CD4-positive, alpha-beta T cell (primary cell): ENCODE measurements at places on chromosomes 2 and 18. TPM values are rescaled to one million over a fixed set of nuclear protein-coding genes. Genes with fewer than 3 reads are reported as not detected.

The CCL20 gene
- 2.2 TPM for total RNA-seq

DNA sequence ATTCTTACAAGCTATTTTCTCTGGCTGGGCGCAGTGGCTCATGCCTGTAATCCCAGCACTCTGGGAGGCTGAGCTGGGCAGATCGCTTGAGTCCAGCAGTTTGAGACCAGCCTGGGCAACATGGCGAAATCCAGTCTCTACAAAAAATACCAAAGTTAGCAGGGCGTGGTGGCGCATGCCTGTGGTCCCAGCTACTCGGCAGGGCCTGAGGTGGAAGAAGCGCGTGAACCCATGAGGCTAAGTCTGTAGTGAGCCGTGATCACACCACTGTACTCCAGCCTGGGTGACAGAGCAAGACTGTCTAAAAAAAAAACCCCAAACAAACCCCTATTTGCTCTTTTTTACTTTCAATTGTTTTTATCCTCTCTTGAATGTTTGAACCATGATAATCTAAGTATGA lies 37.0 kb downstream of the PPP4R1 start:
- no peak for DNase-seq

The FECH gene
- 8.1 TPM for total RNA-seq

DNA sequence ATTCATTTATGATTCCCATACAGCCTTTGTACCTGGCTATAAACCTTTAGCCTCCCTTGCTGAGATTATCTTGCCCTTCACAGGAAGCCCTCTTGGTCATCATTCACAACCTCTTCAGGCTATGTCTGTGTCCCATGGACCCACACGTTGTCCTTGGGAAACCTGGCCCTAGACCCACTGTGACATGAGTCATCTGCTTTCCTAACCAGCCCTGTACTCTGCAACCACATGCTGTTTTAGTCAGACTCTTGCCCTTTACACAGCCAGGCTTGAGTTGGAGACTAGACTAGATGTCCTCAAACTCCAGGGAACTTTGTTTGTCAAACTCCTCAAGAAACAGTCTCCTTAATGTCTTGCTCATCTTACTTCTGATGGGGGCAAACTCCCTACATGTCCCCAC lies 229.3 kb upstream of the ZSWIM2 start:
- no peak for DNase-seq

GRCh38 chr2:98972582-98973167 lies 36.6 kb upstream of the CRACDL start:
- DNase-seq = no peak

DNA sequence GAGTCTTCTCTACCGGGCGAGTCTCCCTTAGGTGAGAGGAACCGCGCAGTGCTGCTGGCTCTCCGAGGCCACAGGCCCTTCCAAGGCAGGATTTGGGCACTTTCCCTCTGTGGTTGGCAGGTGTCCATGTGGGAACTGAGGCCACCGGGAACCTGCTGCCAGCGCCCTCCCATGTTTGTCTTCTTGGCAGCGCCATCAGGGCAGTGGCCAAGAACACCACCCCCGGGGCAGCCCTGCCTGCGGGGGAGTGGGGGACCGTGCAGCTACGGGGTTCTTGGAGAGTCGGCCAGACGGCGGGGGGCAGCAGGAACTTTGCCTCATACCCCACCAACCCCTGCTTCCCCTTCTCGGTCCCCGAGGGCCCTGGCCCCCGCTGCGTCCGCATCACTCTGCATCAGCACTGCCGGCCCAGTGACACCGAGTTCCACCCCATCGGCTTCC lies 10.0 kb downstream of the CAPN10 start:
- DNase-seq = no peak

DNA sequence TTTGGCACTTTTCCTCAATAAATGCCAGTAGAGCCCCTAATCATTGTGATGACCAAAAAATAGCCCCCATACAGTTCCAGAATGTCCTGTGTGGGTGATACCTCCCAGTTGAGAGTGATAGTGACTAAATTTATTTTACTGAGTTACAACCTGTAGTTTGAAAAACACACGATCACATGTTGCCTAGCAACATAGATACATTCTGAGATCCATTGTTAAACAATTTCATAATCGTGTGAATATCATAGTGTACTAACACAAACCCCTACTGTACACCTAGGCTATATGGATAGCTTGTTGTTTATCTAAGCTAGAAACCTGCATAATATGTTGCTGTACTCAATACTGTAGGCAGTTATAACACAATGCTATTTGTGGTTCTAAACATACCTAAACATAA lies 30.6 kb downstream of the KCMF1 start:
- no peak for DNase-seq

DNA sequence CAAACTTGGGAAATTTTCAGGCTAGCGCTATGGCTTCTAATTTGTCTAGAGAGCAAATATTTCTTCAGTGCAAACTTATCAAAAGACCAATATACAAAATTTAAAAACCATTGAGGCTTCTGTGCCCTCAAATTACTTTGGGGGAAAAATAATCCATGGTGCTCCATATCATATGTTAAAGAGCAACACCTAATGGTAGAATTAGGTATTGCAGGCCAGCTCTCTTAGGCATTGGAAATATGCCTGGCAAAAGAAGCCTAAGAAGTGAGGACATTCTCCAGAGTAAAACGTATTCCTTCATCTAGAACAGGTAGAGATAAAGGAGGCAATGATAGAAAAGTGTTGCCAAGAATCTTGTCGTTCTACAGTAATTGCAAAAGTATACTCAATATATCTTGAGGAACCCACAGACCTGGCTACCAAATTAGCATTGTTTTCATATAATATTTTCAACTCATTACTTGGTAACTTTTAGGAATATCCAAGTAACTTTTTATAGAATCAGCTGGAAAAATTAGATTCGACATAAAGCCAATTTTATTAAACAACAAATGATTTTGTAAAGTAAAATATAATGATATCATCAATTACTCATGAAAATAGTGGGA lies 401.1 kb downstream of the BCL11A start:
- DNase-seq = peak; percentile 16

DNA sequence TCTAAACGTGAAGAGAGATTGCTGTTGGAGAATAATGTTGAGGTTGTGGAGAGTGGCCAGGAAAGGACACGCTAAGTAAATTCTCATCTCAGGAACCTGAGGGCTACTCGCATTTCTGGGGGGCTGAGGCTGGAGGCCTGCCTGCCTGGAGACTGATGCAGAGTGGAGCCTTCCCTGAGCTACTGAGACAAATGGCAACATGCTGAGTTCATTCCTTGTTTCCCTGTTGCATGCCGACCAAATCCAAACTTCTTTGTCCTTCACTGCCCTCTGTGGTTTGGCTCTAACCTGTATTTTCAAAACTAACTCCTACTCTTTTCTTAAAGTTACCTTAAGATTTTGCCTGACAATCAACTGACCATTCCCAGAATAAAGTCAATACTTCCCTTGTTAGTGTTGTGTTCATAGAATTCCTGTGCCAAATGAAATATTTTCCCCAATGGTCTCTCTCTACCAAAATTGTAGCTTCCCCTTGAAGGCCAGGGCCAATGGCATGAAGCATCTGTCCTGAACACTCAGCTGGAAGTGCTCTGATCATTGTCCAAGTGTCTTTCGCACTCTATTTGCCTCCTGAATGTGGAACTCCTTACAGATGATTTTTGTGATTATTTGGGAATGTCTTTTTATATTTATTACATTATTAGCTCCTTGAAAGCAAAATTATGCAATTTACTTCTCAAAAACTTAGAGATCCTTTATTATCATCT lies 1085.6 kb downstream of the SOCS6 start:
- no peak for DNase-seq

The PROC gene
- not detected for total RNA-seq

DNA sequence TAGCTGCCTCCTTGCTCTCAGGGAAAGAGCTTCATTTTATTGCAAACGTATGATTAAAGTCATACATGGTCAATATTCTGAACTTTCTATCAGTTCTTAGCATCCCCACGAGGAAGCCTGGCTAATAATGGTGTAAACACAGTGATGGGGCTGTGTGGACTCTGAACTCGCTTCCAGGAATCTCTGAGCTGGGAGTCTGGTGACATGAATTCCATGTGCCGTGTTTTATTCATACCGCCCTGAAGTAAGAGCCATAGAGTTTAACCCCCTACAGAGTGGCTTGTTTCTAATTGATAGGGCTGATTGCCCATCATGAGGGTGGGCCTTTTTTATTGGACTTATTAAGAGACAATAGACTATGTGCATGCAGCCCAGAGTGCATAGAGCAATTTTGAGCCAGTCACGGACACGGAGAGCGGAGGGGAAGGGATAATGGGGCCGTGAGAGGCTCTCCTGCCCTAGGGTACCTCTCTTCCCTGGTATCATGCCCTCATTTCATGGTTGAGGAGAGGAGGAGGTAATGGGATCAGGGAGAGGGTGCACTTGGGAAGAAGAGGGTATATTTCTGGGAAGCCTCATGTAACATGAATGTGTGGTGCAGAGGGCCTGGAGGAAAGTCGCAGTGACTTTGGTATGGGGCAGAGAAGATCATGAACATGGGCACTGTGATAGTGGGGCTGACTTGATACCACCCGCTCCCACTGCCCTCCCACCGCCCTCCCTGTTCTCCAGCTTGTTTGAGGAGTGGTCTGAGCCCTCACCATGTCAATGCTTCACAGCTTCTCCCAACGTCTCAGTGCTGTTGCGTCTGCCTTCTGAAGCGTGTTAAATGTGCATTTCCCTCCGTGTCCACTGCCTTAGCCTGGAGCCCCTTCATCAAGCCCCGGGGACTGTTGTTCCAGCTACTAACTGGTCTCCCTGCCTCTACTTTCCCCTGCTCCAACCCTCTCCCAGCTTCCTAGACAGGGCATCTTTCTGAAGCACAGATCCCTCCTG lies 73.2 kb downstream of the IL1R2 start:
- DNase-seq = no peak

The CDC42EP3 gene
- 24.1 TPM for total RNA-seq

DNA sequence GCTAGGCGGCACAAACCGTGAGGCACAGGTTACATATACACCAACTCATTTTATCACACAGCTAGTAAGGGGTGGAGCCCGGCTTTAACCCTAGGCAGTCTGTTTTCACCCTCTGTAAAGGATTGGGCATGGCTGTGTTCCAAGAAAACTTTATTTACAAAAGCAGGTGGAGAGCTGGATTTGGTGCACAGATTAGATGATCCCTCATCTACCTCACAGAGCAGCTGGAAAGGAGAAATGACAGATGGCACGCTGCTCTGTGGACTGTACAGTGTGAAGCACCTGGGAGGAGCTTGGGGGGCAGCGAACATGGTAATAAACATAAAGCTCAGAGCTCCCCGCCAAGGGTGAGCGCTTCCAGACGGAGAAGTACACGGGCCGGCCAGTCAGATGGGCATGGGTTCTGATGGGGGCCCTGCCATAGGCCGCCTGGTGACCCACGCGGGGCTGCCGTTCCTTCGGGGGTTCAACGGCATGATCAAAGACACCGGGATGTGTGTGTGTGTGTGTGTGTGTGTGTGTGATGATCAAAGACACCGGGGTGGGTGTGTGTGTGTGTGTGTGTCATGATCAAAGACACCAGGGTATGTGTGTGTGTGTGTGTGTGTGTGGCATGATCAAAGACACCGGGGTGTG lies 862 bp upstream of the TMEM177 start:
- no peak for DNase-seq

DNA sequence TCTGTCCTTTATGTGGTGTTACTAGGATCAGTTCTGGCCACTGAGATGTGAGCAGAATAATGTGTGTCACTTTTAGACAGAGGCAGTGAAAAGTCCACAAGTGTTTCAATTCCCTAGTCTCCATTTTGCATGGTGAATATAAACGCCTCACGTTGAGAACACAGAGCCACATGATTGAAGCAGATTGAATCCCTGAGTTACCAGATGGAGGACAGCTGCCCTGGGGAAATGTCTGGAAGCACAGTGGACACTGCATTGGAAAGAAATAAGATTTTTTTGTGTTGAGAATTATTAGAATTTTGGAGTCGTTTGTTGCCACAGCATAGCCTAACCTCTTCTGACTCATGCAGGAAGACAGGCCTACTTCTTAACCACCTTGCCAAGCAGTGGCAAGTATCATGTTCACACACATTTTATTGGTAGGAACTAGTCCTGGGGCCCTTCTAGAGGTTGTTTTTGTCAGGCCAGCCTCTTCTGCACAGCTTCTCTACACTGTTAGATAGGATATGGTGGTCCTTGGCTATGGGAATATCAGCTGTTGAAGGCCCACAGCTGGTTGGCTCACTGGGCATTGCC lies 188.6 kb downstream of the TMEM182 start:
- DNase-seq = no peak

The ARHGAP15 gene
- 158 TPM for total RNA-seq

GRCh38 chr2:66691031-66691965 lies 256.4 kb downstream of the MEIS1 start:
- DNase-seq = no peak

DNA sequence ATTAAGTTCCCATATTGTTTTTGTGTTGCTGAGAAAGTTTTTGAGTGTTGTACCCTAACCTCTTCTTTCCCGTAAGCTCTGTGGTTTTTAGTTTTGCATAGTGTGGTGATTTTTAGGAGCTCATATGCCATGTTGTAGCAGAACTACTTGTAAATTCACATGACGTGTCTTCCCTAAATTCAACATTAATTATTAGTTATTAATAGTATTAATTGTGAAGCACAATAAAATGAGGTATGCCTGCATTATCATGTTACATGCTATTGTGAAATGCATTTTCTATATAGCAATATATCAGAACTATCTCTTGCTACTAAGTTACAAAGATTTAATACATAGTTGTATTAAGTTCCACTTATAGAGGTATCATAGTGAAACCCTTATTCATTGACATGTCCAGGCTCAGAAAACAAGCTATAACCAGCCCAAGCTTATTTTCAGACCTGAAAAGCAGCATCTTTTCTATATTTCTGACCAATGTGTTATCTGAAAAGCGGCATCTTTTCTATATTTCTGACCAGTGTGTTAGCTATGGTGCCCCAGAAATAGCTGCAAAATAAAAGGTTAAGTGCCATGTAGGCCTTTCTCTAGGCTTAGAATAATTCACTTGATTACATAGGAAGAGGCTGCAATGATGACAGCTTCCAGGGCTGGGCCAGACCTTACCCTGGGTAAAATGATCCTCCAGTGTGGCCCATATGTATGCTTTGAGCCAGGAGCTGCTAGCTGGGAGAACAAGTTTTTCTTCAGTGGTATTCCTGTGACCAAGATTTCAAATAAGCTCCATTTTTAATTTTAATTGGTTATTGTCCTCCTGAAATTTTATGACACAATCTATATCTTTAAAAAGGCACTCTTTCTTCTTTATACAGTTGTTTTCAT lies 21.6 kb downstream of the EPAS1 start:
- DNase-seq = no peak

The PLGLB1 gene
- 1.5 TPM for total RNA-seq

- no peak for DNase-seq
These were observed 149.9 kb downstream of the GFPT1 start for GRCh38 chr2:69237070-69237670.

The STEAP3 gene
- not detected for total RNA-seq
